ENCODE measurements at places on chromosomes 12 and 14. TPM values are rescaled to one million over a fixed set of nuclear protein-coding genes. Genes with fewer than 3 reads are reported as not detected.

- no peak for DNase-seq
Measured at GRCh38 chr12:105721051-105721825, 390.7 kb downstream of the C12orf75 start.

- DNase-seq: no peak
Measured at GRCh38 chr14:68099495-68100045, 280.0 kb downstream of the RAD51B start.

Gene MAP1LC3B2
- total RNA-seq: 2.1 TPM

GRCh38 chr14:103372552-103373304, 12.5 kb upstream of the MARK3 start:
- DNase-seq: no peak

GRCh38 chr14:49193332-49194065, 392.7 kb downstream of the RPS29 start:
- no peak for DNase-seq

GRCh38 chr12:105554856-105555255, 224.4 kb downstream of the C12orf75 start:
- DNase-seq: no peak

DNA sequence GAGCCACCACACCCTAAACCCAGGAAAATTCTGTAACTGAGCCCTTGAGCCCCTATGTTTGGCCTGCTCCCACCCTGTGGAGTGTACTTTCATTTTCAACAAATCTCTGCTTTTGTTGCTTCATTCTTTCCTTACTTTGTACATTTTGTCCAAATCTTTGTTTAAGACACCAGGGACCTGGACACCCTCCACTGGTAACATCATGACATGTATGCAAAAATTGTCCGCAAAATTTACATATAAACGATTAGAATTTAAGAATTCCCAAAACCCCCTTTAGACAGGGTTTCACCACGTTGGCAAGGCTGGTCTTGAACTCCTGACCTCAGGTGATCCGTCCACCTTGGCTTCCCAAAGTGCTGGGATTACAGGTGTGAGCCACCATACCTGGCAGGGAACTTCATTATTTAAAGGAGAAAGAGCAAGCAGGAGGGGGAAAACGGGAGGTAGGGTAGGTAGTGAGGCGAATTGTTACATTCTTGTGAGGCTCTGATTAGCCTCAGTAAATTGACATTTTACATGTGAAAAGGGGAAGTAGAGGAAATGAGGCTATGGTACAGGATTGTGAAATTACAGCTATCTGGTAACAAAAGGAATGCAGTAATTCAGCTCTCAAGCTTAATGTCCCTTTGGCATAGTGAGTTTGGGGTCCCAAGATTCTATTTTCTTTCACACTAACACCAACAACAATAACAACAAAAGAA, 27.6 kb downstream of the TUBA1A start:
- no peak for DNase-seq

DNA sequence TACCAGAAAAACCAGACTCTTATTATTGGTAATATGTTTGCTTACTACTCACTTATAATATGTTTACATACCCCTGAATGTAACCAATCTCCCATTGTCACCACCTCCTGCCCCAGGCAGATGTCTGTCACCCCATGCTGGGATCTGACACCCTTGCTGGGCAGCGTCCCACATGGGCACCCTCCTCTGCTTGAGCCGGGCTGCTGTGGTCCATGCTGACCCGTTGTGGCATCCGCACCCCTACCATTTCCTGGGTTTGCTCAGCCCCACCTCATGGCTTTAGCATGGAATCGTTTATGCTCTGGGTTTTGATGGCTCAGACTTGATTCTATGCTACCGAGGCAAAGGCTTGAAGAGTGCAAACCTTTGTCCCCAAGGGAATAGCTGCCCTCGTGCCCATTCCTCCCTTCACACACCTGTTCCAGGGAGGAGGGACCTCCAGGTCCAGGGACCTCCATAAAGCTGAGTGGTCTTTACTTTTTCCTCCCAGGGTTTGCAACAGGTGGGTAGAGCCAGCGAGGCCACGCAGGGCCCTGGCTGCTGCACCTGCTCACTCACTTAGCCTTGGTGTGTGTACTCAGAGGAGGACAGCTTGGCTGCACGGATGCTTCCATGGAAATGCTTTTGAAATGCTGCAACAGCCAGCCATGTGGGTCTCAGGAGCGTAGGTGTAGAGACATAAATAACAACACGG, 68.7 kb downstream of the PRMT8 start:
- DNase-seq: no peak

Gene KRT8
- 19.8 TPM for total RNA-seq

Gene EXOC3L4
- total RNA-seq: not detected

- no peak for DNase-seq
Measured at GRCh38 chr12:48121522-48121921, 2.4 kb downstream of the PFKM start.

Gene GLIPR1L1
- not detected for total RNA-seq

Gene MYO1A
- total RNA-seq: not detected

GRCh38 chr14:22535916-22536315, 53.1 kb downstream of the DAD1 start:
- no peak for DNase-seq

- no peak for DNase-seq
Measured at GRCh38 chr12:54442099-54442498, 23.0 kb upstream of the ITGA5 start.

DNA sequence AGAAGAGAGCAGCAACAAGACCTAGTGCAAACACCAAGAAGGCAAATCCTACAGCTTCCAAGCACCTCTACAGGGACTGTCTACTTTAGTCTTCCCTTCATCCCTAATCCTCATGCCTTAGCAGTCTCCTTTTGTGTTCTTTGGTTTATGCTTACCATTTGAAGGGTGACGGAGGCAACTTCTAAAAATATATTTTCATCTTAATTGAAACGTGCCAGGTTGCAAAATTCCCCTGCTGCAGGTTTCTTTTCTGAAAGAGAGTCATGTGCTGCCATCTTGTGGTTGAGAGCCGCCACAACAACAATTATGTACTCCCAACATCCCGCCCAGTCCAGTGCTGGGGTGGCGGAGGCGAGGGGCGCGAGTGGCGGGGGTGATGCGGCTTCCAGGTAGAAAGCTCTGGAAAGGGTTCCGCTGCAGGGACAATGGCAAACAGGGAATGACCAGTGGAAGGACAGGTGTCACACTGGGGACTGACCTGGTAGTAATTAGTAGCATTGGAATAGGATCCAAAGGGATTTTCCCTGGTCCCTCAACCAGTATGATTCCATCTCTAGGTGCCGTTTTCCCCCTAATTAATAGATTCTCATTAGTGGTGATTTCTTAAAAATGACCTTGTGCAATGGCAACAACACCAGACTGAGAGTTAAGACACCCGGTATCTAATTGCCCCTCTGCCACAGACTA, 80.3 kb upstream of the GNG2 start:
- no peak for DNase-seq

Gene LRRC9
- not detected for total RNA-seq

- no peak for DNase-seq
Measured at GRCh38 chr12:90593596-90594295, 361.2 kb downstream of the CCER1 start.

DNA sequence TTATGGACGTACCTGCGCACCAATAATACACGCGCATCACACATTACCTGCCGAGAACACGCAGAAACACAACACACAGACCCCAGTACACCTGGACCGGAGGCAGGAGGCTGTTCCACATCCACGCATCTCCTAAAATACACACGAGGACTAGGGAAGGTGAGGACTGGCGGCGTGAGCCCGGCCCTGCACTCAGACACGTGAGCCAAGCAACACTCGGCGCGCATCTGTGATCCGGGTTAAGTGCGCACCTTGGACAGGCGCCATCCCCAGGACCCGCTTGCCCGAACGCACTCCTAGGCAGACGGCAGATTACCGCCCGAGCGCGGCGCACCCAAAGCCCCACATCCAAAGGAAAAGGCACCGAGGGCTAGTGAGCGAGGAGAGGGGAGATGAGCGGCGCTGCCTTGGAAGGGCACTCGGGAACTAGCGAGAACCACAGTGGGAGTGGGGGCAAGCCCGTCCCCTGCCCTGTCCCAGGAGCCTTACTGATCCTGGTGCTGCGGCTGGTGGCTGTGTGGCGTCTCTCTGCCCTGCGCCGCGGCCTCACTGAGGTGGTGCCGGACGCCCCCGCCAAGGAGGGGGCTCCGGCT, 417 bp downstream of the GLS2 start:
- DNase-seq: no peak

DNA sequence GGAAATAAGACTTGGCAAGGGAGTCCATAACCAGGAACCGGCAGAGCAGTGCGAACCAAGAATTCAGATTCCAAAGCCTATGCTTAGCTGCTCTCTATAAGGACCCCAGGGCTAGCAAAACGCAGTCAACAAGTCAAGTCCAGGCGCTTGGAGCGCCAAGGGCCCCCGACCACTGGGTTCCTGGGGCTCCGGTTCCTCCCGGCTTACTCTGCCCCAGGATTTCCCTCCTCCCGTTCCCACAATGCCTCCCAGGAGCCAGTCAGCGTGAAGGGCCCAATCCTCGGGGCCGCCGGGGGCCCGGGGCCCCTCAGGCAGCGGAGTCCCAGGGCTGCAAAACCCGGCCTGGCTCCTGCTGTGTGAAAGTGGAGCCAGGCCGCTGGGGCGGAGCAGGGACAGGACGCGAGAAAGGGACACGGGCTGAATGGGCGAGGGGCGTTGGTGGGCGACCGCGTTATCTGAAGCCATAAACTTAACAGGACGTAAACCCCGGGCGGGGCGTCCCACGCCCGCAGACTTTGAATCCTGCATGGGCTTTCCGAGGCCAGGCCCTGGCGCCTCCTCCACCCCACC, 1.5 kb downstream of the KRT8 start:
- peak; percentile 92 for DNase-seq

DNA sequence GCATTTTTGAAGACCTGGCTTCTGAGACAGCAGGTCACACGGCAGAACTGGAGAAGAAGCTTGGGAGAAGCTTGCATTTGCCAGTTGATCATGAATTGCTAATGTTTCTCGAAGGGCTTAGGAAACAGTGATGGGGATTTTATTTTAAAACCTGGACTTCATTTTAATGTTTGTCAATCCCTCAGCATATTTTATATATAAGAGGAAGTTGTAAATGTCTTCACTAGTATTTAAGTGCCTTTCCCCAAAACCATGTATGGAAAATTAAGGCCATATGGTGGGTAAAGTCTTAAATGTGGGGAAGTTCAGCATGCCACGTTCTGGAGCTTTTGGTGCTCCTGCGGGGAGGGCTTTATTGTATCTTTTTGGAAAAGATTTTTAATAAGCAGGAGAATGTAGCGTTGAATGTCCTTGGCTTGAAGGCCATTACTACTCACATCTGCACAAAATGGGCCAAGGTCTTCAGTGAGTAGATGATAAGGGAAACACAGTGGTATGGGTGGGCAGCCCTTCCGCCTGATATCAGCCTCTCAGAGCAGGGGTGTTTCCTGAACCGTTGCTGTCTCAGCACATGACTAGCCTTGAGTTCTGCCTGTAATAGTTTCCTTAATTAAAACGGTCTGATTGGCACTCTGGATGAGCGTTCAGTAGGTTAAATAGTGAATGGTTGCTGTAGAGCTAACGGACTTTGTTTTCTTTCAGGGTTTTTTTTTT, 511.4 kb downstream of the PCNX1 start:
- no peak for DNase-seq

DNA sequence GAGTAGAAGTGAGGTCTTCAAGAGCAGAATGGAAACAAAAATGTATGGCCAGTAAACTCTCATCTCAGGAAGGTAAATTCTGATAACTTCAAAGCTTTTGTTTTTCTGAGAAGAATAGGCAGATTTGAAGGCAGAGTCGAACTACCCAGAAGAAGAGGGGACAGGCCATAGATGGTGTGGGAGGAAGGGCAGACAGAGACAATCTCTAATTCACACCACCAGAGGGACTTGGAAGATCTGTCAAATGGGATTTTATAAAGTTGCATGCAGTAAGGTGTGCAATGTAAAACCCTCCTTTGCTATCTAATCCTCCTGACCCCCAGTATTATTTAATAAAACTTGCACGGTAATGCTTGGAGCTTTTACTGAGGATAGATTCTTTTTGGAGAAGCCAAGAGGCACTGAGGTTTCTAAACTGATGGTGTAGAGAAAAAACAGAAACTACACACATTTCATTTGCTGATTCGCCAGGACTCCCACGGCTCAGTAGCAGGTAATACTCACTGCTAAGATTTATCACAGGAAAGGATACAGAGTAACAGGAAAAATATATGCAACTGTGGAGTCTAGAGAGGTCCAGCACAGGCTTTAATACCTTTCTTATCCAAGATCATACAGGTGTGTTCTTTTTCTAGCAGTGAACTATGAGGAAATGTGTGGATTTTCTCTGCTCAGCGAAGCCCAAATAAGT, 18.3 kb downstream of the SLC38A2 start:
- DNase-seq: no peak

DNA sequence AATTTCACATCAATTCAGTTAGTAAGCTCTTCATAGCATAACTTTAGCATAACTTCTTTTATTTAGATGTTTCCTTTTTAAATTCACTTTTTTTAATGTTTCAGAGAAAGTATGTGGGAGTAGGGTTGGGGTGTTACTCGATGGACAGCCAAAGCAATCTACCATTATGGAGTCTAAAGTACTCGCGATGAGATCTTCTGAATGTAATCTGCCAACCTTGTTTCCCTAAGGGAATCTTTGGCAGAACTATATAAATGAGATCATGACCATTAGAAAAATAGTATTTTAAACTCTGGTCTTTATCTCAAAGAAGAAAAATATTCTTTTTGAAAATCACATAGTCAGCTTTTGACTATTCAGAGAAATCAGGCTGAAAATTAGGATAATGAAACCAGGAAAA, 103.9 kb downstream of the BBS10 start:
- DNase-seq: no peak
